Mesenteric fat pad (tissue), 1 donor: ENCODE measurements at places on chromosomes 5 and 9. TPM values are rescaled to one million over a fixed set of nuclear protein-coding genes. Genes with fewer than 3 reads are reported as not detected.

DNA sequence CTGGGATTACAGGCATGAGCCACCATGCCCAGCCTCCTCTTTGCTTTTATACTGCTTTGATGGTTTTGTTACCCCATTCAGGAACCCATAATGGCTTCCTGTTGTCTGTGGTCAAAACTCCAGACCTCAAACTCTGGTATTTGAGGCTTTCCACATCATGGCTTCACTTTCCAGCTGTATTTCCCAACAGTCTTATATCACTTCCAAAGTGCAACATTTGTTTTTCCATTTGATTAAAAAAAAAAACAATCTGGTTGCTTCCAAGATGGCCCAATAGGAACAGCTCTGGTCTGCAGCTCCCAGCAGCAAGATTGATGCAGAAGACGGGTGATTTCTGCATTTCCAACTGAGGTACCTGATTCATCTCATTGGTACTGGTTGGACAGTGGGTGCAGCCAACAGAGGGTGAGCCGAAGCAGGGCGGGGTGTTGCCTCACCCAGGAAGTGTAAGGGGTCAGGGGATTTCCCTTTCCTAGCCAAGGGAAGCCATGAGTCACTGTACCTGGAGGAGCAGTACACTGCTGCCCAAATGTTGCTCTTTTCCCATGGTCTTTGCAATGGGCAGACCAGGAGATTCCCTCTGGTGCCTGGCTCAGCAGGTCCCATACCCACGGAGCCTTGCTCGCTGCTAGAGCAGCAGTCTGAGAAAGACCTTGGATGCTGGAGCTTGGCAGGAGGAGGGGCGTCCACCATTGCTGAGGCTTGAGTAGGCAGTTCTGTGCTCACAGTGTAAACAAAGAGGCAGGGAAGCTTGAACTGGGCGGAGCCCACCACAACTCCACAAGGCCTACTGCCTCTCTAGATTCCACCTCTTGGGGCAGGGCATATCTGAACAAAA is 458.4 kb downstream of the KDM4C start:
- DNase-seq: no peak

DNA sequence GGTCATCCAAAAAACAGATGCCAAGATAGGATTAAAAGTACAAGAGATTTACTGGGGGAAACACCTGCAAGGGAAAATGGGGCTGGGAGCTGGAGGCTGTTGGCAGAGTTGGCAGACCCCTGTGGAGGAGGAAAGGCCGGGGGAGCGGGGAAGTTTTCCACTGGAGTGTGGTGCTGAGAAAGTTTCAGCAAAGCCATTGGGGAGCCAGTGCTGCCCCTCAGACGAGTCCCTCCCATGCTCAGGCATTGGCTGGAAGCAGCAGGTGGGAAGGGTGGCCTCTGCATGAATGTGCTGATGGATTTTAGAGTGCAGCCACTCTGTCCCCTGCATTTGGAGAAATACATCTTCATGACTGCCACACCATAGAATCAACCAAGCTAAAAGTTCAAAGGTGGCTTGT is 52.8 kb downstream of the TTC1 start:
- no peak for DNase-seq

GRCh38 chr9:99822109-99822805 is 572 bp downstream of the NR4A3 start:
- no peak for DNase-seq

DNA sequence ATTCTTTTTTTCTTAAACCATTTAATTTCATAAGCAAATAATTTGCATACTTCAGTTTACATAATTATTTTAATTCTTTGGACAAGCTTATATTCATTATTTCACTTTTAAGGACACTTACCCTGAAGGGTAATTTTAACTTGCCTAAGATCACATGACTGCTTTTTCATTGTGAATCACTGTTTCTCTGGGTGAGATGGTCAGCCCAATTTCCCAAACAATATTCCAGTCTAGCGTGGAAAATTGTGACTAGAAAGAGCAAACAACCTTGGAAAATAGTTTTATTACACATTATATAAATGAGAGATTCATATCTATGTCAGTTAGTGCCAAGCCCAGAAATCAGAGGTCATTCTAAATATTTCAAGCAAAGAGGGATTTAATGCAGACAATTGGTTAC is 21.4 kb upstream of the JAKMIP2 start:
- no peak for DNase-seq

DNA sequence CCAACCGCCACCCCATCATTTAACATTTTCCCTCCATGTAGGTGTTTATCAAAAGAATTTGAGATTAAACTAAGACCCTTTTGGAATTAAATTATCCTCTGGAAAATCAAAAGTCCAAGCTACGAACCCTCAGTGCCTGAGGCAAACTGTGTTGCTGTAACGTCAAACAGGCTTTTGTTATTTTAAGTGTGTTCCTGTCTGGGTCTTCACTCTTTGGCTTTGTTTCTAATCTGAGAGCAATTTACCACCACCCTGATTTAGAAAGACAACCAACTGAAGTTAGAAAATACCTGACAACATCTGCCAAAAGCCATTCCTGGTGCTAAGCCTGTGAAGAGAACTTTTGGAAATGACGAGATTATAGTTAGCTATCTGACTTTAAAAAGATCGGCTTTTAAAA is 199.9 kb downstream of the DIRAS2 start:
- no peak for DNase-seq

DNA sequence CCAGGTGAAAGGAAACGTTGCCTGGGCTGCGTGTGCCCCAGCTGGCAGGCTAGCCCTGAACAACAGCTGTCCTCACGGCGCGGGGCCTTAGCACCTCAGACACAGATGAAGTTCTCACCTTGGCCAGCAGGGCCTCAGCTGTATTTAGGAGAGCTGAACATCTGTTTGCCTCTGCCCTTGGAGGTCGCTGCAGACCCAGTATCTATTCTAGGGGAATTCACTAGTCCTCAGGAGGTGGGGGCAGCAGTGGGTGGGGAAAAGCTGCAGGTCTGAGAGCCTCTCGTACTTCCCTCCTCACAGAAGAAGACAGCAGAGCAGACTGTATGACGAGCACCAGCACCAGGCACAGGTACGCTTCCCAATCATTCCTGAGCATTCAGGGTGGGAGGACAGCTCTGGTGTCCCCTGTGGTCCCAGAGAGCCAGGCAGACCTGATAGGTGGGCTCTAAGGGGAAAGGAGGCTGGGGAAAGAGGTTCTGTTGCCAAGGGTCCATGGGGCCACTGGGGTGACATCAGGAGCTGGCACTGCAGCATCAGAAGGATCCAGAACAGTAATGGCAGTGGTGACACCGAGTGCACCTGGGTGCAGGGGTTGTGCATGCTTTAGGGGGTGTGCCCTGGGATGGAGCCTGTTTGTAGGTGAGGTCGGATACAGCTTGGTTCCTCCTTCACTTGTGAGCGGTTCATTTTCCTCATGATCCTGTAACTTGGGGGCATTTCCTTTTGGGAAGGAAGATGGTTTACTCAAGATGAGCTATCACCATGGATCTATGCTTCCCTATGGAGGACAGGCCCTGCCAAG is 13.8 kb downstream of the CD74 start:
- no peak for DNase-seq

DNA sequence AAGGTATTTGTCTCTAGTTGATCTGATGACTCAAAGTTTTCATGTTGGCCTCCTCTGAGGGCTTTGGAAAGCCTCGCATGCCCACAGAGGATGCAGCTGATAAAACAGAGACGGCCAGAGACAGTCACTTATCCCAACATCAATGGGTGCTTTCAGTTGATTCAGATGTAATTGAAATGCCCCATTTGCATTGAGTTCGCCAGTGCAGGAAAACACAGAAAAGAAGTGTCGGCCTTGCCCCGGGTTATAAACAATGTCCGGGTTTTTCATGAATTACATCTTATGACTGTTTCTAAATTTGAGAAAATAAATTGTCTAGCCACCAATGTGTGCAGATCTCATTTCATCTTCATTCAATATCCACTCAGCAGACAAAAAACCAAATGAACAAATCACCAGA is 42.2 kb upstream of the ICE1 start:
- DNase-seq: no peak

DNA sequence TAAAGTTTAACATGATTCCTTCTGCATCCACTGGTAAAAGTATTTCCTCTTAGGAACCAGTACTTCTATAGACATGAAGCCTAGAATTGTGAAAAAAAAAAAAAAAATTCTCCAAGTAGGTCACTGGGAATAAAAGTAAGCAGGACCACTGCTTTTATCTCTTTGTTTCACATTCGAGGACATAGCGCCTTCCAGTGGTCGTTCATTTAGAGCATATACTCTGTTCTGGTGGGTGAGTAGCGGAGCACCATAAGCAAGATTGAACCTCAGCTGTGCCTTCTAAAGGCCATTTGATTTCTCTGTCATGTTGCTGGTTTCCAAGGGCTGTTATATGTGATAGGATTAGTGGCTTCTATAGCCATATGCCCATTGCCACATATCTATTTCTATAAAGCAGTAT is 393.1 kb downstream of the TMEM232 start:
- DNase-seq: no peak

GRCh38 chr9:77876091-77876490 is 155.5 kb downstream of the GNAQ start:
- DNase-seq: no peak

DNA sequence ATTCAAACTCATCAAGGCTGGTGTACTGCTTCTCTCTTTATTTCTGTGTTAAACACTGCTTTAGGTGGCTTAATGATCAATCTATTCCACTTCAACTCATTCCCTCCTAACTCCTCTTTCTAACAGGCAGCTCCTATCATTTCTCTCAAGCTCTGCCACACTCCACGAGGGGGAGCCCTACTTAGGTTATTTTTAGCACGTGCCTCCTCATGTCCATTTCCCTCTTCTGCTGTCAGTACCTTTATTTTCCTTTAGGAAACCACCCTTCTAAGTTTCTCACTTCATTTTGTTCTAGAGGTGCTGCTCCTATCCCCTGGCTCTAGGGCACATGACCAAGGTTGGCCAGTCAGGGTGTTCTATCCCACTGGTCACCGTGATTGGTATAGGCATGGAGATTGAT is 6.7 kb upstream of the BRINP1 start:
- DNase-seq: no peak

DNA sequence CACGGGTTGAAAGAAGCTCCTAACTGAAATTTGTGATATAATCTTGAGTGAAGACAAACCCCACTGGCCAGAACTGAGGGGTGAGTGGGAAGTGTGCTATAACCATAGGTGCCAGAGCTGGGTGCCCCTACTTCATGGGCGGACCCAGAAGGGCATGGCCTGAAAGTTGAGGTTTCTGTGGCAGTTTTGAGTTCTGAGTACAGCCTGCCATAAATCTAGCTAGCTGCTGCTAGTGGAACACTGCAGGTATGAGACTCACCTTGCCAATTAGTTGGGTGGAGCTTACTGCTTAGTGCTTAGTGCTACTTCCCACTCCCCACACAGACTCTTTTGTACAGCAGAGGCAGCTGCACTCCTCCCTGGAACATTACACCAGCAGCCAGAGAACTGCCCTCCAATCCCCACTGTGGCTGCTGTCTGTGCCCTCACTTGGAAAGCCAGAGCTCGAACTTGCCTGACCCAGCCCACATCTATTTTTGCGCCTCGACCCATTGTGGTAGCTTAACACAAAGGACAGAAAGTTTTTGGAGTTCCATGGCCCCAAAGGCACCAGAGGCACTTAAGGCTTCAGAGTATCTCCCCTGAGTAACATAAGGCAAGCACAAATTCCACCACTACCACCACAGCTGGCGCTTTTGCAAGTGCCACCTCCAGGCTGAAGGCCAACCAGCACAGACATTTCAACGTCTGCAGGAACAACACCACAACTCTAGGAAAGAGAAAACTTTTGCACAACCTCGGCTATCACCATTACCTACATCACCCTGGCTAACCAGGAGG is 27.1 kb upstream of the PTGER4 start:
- no peak for DNase-seq

DNA sequence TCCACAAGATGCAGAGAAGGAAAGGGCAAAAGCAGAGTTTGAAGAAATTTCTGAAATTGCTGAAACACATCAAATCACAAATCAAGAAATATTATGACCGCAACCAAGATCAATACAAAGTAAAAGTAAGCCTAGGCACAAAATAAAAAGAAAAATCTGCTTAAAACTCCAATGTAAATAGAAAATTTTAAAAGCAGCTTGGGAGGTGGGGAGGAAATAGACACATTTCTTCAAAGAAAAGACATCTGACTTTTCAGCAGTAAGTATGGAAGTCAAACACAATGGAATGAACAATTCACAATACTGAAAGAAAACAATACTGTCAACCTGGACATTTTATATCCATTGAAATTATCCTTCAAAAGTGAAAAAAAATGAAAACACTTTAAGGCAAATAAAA is 55.1 kb downstream of the HTR4 start:
- no peak for DNase-seq

- DNase-seq: no peak
Measured at GRCh38 chr5:125595095-125595494, 828.1 kb upstream of the GRAMD2B start.

DNA sequence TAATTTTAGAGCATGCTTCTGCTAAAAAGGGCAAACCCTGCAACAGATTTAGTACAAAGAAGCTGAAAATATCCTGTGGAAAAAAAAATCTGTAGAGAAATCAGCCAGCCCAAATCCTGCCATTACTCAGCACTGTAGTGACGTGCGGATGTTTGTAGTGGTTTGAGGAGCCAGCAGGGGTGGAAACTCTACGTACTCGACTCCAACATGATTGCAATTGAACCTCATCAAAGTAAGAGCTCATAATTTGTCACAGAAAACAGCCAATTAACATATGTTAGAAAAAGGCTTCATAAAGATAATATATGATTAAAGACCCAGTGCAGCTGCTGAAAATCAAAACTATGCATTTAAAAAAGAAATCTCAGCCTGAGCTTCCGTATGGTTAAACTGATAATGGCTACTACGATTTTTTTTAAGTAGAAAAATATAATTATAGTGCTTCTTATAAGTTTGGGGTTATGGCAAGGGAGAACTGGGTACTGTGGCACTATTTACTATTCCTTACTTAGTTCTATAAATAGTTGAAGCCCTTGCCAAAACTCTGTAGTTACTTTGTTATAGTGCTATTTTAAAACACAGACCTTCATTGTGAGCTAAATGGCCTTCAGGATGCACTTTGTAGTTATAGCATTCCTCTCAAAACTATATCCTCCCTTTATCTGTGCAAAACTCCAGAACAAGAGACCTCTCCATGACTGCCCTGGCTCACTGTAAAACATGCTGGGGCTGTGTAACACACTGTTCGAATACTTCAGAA is 49.4 kb downstream of the MEF2C start:
- DNase-seq: no peak

DNA sequence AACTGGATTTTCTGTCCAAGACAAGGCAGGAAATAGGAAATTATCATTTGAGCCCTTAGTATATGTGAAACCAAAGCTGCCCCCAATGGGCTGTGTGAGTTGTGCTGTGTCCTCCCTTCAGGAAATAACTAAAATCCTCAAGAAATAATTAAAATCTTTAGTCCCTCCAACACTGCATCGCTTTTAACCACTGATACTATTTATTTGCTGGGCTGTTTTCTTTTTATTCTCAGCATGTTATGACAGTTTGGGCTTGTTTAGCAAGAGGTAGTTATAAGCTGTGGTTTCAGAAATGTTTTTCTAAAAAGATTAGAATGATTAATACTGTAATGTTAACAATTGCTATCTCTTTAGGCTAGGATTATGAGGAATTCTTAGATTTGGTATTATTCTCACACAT is 187.0 kb upstream of the KCNN2 start:
- DNase-seq: no peak

- no peak for DNase-seq
Measured at GRCh38 chr5:162824360-162824759, 613.0 kb upstream of the CCNG1 start.

The ZFP37 gene
- 2.0 TPM for total RNA-seq

The IRX1 gene
- not detected for total RNA-seq

The CCL28 gene
- 1.4 TPM for total RNA-seq
